ENCODE measurements at places on chromosomes 12 and 14. TPM values are rescaled to one million over a fixed set of nuclear protein-coding genes. Genes with fewer than 3 reads are reported as not detected.

Gene INHBE
- not detected for total RNA-seq

DNA sequence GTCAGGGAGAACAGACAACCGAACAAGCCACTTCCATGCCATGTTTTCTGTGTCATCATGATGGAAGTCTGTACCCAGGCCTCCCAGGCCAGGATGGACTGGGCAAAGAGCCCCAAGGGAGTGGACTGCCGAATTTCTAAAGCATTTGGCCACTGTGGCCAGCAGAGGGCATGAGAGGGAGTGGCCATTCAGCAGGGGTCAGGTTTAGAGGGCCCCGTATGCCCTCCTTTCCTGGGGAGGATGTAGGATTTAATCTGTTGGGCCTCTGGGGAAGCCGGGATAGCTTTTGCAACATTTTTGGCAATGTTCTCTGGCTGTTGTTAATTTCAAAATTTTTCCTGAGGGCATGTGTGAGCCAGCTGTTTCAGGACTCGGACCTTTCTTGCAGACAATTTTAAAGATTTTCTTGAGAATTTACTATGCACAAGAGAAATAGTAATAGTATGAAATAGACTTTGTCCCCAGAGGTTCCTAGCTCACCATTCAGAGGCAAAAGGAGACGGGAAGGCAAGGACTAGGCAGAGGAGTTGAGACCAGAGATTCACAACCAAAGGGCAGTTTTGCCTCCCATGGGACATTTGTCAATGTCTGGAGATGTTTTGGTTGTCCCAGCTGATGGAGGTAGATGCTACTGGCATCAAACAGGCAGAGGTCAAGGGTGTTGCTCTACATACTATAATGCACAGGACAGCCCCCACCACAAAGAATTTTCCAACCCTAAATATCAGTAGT is 18.0 kb downstream of the ACACB start:
- H3K36me3 ChIP-seq, result no peaks in the 10 kb centered on the region
- no peak overlapping the region for H3K4me3 ChIP-seq
- no peaks in the 10 kb centered on the region for H3K27me3 ChIP-seq
- H3K27ac ChIP-seq, result no peak overlapping the region

- H3K4me1 ChIP-seq, result peaks cover 4% of the 10 kb centered on the region
- no peaks in the 10 kb centered on the region for H3K27me3 ChIP-seq
- DNase-seq, result no peak
- H3K27ac ChIP-seq, result no peak overlapping the region
These were observed 123.7 kb upstream of the MDM1 start for GRCh38 chr12:68455691-68456345.

DNA sequence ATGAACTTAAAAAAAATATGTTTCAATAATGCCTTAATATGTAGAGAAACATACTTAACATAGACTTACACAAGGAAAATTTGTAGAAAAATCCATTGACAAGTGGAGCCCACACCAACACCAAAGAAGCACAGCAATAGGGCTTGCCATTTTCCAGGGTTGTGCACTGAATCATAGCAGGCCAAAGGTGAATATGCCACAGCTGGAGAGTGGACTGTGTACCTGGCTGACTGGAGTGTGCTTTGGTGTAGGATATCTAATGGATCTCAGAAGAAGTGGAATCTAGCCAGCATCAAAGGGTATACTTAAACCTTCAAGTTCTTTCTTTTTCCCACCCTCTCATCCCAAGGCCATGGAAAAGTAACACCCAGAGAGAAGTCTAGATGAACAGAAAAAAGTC is 4.8 kb downstream of the RPL10L start:
- H3K27me3 ChIP-seq, result no peaks in the 10 kb centered on the region
- no peak overlapping the region for H3K27ac ChIP-seq
- H3K4me1 ChIP-seq, result no peaks in the 10 kb centered on the region
- no peak for DNase-seq
- H3K36me3 ChIP-seq, result no peaks in the 10 kb centered on the region
- H3K4me3 ChIP-seq, result no peak overlapping the region

GRCh38 chr14:99909513-99910064 is 116.4 kb downstream of the EML1 start:
- H3K27me3 ChIP-seq, result no peaks in the 10 kb centered on the region
- no peak for DNase-seq
- no peak overlapping the region for H3K4me3 ChIP-seq
- H3K27ac ChIP-seq, result no peak overlapping the region
- H3K4me1 ChIP-seq, result no peaks in the 10 kb centered on the region

DNA sequence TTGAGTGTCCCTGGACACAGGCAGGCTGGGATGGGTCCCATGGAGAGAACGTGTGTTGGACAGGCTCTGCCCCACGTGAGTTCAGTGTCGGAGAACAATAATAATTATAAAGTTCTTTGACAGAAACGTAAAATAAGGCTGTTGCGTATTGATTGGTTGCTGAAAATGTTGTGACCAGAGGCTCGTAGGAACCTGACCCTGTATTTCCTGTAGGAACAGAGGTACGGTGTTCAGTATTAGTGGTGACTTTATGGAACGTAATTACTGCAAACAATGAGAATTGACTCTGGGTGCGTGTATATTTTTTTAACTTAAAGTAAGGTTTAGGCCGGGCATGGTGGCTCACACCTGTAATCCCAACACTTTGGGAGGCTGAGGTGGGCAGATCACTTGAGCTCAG is 7.8 kb downstream of the MTA1 start:
- no peak for DNase-seq
- no peaks in the 10 kb centered on the region for H3K27me3 ChIP-seq
- H3K4me3 ChIP-seq, result no peak overlapping the region
- H3K36me3 ChIP-seq, result peaks cover 2% of the 10 kb centered on the region

Gene PIWIL1
- not detected for total RNA-seq

- no peaks in the 10 kb centered on the region for H3K4me1 ChIP-seq
- H3K4me3 ChIP-seq, result no peak overlapping the region
- H3K27ac ChIP-seq, result no peak overlapping the region
- no peaks in the 10 kb centered on the region for H3K27me3 ChIP-seq
These were observed 21.7 kb downstream of the PAPLN start for GRCh38 chr14:73258845-73259611.

Gene PLCZ1
- not detected for total RNA-seq

Gene C12orf56
- not detected for total RNA-seq

Gene CLEC1A
- total RNA-seq, result 13.2 TPM

Gene STAT2
- 246 TPM for total RNA-seq

DNA sequence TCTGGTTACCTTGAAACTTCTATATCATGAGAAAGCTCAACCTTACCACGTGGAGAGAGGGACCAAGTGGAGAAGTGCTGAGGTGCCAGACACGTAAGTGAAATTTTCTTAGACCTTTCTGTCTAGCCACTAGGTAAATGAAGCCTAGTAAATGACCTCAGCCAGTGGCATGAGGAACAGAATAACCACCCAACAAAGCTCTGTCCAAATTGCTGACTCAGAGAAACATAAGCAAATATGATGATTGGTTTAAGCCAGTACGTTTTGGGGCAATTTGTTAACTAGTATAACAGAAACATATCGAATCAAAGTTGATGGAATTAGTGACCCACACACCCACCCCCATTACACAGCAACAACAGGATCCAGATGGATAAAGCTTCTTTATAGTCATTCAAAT is 75.2 kb upstream of the MAX start:
- no peak overlapping the region for H3K27ac ChIP-seq
- H3K4me3 ChIP-seq, result no peak overlapping the region
- no peaks in the 10 kb centered on the region for H3K4me1 ChIP-seq
- H3K36me3 ChIP-seq, result no peaks in the 10 kb centered on the region

- no peak overlapping the region for H3K4me3 ChIP-seq
- H3K4me1 ChIP-seq, result no peaks in the 10 kb centered on the region
- H3K27ac ChIP-seq, result no peak overlapping the region
- H3K36me3 ChIP-seq, result no peaks in the 10 kb centered on the region
- DNase-seq, result no peak
- H3K27me3 ChIP-seq, result no peaks in the 10 kb centered on the region
These were observed 24.5 kb downstream of the GALNT8 start for GRCh38 chr12:4744709-4745108.

- H3K27ac ChIP-seq, result peak overlapping the region; percentile 63
- H3K4me3 ChIP-seq, result no peak overlapping the region
- H3K27me3 ChIP-seq, result no peaks in the 10 kb centered on the region
- no peak for DNase-seq
These were observed 11.1 kb upstream of the CMAS start for GRCh38 chr12:22034709-22035506.

- H3K4me1 ChIP-seq, result no peaks in the 10 kb centered on the region
- peak overlapping the region; percentile 53 for H3K4me3 ChIP-seq
- no peak overlapping the region for H3K27ac ChIP-seq
- H3K36me3 ChIP-seq, result no peaks in the 10 kb centered on the region
- H3K27me3 ChIP-seq, result no peaks in the 10 kb centered on the region
- no peak for DNase-seq
These were observed 393.5 kb downstream of the NOVA1 start for GRCh38 chr14:26204366-26204727.

Gene BDKRB1
- not detected for total RNA-seq

- no peak overlapping the region for H3K27ac ChIP-seq
- no peaks in the 10 kb centered on the region for H3K36me3 ChIP-seq
- H3K27me3 ChIP-seq, result no peaks in the 10 kb centered on the region
- no peak for DNase-seq
These were observed 28.8 kb downstream of the PAX9 start for GRCh38 chr14:36690311-36691040.

Gene FAM222A
- total RNA-seq, result 3.3 TPM

Gene RIPK3
- total RNA-seq, result 2.3 TPM

DNA sequence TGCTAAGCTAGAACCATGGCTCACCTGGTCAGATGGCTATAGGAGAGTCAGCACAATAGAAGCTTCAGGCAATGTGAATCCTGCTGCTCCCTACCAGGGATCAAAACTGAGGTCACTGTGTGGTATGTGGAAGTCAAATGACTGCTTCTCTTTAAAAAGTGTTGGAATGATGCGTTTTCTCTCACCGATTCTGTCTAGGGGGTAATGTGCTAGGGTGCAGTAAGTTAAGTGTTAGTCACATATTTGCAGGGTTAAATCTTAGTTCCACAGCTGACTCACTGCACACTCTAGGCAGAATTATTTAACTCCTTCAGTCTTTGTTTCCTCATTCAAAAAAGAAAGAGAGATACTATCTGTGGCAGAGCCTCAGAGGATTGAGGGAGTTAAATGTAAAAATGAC is 696.6 kb downstream of the DIO2 start:
- H3K27ac ChIP-seq, result no peak overlapping the region
- H3K27me3 ChIP-seq, result no peaks in the 10 kb centered on the region
- H3K36me3 ChIP-seq, result no peaks in the 10 kb centered on the region
- H3K4me1 ChIP-seq, result no peaks in the 10 kb centered on the region
- DNase-seq, result no peak

All from ascending aorta (tissue), 2 donors.